ENCODE measurements at places on chromosomes 16 and 17.

GRCh38 chr17:15134363-15134762 lies 130.8 kb downstream of the PMP22 start:
- no peak for DNase-seq

GRCh38 chr17:2379489-2380225 lies 21.2 kb downstream of the MNT start:
- DNase-seq: no peak

DNA sequence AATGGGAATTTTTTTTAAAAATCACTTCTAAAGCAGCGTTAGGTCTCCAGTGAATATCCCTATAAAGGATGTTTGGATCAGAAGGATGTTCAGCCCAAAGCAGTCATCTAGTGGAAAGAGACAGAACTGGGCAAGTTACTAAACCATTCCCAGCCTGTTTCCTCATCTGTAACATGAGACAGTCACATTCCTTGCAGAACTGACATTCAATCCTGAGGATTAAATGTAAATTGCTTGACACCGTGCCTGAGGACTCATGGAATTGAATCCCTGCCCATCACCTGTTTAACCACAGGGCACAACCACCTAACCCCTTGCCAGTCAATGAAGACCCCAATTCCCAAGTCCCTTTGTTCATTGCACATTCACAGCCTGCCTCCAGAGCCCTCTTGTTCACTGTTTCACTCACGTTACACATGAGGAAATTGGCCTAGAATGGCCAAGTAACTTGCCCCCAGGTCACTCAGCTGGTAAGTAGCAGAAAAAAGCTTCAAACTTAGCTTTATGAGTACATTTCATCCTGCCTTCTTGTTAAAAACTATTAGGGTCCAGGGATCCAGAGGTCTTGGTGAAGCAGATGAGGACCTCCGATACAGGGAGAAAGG lies 1.4 kb downstream of the CMTM2 start:
- peak; percentile 84 for DNase-seq

- DNase-seq: no peak
Observed at GRCh38 chr17:40443988-40444899, 994 bp downstream of the IGFBP4 start.

DNA sequence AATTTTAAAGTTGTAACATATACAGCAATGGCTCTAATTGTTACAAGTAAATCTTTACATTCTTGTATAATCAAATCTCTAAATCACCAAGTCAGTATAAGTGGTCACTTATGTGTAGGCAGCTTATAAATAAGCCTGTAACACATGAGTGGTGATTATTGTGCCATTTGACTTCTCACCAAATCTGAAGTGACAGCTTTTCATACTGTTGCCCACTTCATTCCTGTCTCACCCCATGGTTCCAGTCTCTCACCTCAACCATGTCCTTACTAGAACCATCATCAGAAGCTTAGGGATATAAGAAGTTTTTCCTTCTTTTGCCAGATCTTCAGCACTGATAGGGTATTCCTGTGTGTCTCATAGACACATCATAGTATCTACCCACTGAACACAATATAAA lies 23.5 kb downstream of the TNRC6A start:
- DNase-seq: no peak

DNA sequence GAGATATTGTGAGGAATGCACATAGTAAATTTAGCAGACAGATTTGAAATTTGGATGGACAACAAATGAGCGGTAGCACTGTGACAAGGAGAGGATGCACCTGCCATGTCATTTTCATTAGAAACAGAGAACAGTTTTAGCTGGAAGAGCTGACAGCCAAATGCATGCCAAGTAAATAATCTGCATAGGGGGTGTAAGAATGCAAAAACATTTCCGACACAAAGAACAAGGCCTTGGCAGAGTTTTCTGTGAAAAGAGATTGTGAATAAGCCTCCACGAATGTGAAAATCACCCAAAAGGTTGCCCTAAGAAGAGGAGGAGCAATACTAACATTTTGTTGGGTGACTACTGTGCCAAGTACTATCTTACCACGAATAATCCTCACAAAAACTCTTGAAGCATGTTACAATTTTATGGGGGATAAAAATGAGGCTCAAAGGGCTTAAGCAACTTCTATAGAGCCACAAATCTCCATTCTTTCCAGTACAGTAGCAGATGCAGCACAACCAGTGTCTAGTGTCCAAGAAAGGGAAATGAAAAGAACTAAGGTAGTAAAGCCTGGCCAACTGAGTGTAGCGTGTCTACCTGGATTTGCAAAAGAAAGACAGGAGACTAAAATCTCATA lies 28.3 kb downstream of the TMEM100 start:
- DNase-seq: no peak

GRCh38 chr17:58268774-58269556 lies 11.8 kb downstream of the MPO start:
- DNase-seq: no peak

Measured in T47D (cell line).